Stimulated activated CD8-positive, alpha-beta memory T cell treated with anti-CD3 and anti-CD28 coated beads, Interleukin-7, amount 100 ng/mL, for 1 hour (primary cell): ENCODE measurements at places on chromosomes 1 and 21.

GRCh38 chr1:244352156-244352830 is 99.4 kb downstream of the ADSS2 start:
- no peak for DNase-seq

DNA sequence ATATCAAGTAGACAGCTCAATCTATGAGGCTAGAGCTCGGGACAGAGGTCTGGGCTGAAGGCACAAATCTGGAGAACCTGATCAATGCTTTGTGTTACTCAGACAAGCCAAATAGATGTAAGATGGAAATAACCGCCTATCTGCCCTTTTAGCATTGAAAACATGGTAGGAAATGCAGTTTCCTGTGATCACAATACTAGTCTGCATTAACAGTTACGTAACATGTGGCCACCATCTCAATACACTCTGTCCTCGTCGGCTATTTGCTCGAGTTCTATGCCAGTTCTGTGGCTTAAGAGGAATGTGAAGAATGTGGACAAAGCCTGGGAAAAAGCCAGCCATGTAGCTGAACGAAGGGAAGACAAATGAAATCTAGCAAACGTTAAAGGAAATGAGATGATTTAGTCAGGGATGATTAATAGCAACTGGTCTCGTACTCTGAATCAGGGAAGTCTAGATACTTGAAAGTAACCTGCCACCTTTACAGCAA is 73.3 kb downstream of the HSF2BP start:
- no peak for DNase-seq

- DNase-seq, result no peak
Measured at GRCh38 chr1:207748737-207749528, 2.9 kb upstream of the CD46 start.

- no peak for DNase-seq
Measured at GRCh38 chr1:156655151-156655903, 13.4 kb downstream of the BCAN start.

DNA sequence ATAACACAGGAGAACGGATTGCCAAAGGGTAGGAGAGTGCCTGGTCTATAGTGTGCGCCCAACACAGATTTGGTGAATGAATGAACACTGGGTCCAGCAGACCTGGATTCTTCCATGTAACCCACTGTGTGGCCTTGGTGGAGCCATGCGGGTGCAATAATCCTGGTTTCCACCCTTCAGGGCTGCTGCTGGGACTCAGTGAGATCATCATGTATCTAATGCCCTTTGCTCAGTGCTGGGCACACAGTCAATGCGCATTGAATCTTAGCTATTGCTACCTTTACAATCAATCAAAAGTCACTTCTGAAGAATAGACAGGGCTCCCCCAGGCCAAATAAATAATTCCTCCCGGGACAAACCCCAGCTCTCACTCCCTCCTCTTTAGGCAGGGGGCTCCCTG is 5.8 kb upstream of the EPHA2 start:
- no peak for DNase-seq

DNA sequence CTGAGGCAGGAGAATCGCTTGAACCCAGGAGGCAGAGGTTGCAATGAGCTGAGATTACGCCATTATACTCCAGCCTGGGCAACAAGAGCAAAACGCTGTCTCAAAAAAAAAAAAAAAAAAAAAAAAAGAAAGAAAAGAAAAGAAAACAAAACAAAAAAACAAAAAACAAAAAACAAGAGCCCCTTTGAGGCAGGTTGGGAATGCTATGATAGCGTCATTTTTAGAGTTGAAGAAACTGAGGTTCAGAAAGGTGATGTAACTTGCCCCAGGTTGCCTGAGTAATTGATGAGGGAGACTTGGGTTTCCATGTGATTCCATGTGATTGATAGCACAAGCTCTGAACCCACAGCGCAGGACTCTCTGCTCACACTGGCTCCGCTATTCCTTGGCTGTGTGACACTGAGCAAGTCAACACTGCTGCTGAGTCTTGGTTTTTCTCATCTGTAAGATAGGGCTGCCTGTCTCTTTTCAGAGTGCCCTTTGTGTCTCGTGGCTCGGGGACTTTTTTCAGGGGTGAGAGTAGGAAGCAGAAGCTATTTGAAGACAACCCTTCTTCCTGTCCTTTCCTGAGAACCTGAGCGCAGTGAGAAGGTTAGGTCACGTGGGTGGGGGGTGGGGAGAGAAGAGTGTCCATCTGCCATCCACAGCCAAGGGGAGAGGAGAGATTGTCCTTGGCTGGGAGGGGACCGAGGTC is 2.5 kb downstream of the CNR2 start:
- DNase-seq, result no peak

DNA sequence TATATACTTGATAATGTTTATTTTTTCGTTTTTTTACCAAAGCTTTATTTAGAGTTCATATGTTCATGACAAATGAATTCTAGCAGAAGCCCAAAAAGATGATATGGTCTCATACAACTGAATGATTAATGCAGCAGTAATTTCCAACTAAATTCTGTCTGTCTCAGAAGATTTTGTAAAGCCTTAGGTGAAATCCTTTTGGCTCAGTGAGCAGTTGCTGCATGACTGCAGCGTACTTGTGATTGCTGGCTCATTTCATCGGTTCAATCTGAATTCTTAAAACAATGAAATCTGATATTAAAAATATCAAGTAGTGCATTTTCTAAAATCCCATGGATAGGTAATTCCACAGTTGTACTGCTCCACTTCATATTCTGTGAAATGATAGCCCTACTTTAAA is 73.2 kb downstream of the AK5 start:
- DNase-seq, result no peak

- no peak for DNase-seq
Measured at GRCh38 chr1:38926091-38926490, 15.5 kb downstream of the RHBDL2 start.

- DNase-seq, result no peak
Measured at GRCh38 chr1:25779388-25779787, 20.6 kb upstream of the SELENON start.

- no peak for DNase-seq
Measured at GRCh38 chr1:204221271-204221670, 7.5 kb upstream of the GOLT1A start.

DNA sequence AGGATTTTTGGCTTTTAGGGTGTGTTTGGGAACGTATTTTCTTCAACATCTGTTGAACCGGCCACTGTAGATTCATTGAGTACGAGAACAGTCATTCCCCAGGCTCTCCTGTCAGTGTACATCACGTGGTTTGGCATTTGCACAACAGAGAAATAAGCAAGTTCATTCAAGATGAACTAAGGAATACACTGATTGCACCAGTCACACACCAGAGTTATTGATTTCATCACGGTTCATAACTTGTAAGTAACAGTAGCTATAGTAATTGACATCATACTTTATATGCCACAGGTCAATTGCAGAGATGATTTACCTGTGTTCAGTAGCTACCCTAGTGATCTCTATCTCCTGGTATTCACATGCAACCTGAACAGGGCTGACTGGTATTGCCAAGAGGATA is 90.7 kb upstream of the ETS2 start:
- DNase-seq, result no peak

DNA sequence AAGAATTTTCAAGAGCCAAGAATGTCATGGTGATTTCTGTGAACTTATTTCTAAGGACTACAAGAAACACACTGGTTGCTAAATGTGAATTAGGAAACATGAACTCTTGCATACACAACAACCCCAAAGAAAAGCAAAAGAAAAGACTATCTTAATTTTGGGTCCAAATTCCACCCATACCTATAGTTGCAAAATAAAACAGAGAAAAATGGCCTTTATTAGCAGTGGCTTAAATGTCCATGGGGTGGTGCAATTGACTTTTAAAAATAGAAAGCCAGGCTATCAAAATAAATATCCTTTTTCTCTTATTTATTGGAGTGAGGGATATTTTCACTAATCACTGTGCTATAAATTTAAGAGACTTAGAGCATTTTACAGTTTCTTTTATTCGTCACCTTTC is 80.9 kb upstream of the DPYD start:
- no peak for DNase-seq

- DNase-seq, result no peak
Measured at GRCh38 chr1:1609822-1610485, 5.3 kb upstream of the MIB2 start.

DNA sequence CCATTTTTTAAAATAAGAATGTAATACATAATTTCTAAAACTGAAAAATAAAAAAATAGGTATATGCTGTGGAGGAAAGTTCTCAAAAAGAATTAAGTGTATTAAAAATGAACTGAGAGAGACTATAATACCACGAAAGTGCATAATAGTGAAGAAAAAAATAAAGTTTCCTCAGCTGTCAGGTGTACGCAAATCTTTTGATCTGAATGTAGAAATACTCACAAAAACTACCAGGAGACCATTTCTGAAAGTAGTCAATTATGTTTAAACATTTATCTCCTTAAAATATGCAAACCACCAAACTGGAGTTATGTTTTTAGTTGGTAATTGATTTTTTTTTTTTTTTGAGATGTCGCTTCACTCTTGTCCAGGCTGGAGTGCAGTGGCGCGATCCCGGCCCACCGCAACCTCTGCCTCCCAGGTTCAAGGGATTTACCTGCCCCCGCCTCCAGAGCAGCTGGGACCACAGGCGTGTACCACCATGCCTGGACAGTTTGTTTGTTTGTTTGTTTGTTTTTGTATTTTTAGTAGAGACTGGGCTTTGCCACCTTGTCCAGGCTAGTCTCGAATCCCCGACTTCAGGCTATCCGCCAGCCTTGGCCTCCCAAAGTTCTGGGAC is 1169.2 kb upstream of the B3GALT2 start:
- DNase-seq, result no peak

GRCh38 chr1:202791077-202791747 is 17.0 kb downstream of the KDM5B start:
- DNase-seq, result no peak

GRCh38 chr1:33244809-33245186 is 11.5 kb upstream of the ZNF362 start:
- no peak for DNase-seq

DNA sequence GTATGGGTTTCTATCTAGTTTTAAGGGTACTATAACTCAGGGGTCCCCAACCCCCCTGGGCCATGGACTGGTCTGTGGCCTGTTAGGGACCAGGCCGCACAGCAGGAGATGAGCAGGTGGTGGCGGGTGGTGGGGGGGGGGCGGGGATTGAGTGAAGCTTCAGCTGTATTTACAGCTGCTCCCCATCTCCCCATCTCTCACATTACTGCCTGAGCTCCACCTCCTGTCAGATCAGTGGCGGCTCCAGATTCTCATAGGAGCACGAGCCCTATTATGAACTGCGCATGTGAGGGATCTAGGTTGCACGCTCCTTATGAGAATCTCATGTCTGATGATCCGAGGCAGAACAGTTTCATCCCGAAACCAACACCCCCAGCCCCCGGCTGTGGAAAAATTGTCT is 95.1 kb upstream of the SLC45A1 start:
- DNase-seq, result no peak

- DNase-seq, result no peak
Measured at GRCh38 chr1:184555665-184556641, 169.1 kb downstream of the C1orf21 start.

DNA sequence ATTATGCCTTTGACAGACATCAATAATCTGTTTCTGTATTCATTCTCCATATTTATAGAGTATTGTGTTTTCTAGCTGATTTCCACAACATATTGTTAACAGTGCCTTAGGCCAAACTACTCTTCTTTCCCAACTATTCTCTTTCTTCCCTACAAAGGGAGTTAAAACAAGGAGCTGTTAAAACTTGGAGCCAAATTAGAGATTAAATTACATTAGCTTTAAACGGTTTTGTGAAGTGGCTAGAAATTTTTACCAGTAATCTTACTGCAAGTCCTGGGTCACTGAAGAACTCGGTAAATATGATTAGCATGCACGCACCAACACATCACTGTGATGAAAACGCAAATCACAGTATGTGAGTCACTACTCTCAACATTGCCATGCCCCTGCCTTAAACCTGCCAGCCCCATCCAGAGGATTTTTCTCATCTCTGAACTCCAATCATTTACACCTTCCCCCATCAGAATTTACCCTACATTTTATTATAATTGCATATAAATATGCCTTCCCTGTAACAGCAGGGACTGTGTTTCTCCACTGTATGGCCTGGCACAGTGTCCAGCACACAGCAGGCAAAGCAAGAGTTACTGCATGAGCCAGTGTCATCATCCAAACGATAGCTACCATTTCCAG is 1.5 kb upstream of the PRDX6 start:
- DNase-seq, result no peak

DNA sequence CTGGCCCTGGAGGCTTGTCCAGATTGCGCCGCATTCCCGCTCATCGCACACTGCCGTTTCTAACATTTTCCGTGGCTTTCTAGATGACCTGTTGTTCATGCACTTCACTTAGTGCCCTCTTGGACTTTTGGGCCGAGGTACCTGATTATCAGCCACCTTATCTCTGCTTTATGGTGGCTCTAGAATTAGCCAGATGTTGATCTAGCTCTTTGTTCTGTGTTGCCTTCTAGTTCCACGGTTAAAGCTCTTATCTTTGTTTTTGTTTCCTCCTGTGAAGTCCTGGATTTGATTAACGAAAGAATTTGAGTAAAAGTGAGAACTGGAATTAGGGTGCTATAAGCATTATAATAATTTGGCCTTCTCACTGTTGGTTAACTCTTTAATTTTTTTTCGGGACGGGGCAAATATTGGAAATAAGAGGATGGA is 945 bp downstream of the RNPEP start:
- DNase-seq, result no peak

GRCh38 chr1:13595411-13595810 is 11.8 kb downstream of the PDPN start:
- DNase-seq, result no peak
